Stimulated activated CD4-positive, alpha-beta T cell treated with anti-CD3 and anti-CD28 coated beads, Interleukin-1b, Interleukin-23, amount 100 ng/mL, for 48 hours (primary cell): ENCODE measurements at places on chromosomes 7 and 10.

DNA sequence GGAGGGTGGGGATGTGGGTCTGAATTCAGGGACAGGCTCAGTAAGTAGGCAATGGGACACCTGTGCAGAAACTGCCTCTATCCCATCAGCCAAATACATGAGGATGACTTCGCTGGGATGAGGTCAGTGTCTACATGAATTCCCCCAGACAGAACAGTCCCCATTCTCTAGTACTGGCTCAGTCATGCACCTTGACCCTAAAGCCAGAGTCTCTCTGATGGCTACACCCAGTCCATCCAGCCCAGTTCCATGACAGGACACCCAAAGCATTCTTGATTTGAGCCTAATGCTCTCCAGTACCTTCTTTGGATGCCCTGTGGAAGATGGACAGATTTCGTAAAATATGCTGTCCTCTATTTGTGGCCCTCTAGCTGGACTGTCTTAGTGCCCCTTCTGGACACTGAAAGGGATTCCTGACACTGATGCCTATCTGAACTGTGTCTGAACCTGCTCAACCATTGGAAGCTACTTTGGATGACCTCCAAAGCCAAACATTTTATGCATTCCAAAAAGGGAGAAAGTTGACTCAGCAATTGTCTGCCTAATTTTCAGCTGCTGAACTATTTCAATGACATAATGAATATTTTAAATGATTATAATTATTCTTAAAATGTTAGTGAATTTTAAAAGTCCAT is 14.6 kb downstream of the SFRP4 start:
- no peak for DNase-seq

DNA sequence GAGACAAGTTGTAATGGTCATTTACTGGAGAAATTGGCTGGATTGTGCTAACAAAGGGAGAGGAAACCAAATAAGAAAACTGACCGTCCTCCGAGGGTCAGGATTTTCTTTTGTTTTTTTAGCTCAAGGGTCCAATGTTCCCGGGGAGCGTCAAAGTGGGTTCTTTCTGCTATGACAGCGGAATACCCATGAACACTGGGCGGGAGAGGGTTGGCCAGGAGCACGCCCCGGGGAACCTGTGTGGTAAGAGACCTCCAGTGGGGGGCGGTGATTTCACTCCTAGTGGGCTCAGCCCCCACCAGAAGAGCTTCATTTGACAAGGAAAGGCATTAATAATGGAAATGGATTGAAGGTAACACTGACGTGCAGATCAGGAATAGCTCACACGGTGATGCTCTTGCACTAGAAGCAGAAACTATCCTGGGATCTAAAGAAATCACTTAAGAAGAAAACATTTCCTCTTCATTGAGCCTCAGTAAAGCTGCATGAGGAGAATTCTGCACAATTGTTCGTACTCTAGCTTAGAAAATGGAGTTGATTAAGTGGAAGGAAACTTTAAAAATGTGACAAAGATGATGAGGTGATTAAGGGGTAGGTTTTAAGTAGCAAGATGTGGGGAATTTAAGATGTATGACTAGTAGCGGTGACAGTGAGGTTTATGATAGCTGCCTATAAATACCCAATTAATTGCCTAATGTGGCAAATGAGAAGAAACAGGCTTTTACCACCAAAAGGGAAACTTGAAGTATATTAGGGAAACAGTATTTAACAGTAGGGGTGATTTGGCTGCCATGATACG is 627.2 kb downstream of the SUGCT start:
- DNase-seq = no peak

DNA sequence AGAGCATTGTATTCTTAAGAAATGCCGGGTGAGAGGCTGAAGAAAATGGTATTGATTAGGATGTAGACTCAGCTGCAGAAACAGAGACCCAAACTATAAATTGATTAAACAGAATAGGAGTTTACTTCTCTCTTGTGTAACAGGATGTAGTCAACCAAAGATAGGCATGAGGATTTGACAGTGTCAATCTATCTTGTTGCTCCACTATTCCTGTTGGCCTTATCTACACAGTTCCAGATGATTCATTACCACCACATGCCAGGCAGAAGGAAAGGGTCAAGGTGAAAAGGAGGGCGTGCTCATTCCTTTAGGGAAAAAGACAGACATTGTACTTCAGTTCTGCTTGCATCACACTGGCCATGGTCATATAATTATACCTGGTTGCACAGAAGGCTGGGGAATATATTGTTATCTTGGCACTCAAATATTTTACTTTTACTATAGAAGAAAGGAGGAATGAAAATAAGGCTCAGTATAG is 11.9 kb upstream of the DMTF1 start:
- no peak for DNase-seq

DNA sequence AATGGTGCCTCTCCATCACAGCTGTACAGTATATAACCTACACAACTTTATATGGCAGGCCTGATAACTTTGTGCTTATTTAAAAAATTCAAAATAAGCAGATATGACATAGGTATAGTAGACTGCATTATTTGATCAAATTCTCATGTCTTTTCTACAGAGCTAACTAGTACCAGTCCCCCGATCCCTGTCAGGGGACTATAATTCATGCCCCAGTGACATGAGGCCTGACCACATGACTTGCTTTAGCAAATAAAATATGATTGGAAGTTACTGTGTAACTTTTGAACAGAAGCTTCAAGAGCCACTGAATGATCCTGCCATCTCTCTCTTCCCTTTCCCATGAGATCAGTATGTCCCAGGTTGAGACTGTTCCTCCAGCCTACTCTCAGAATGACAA is 49.2 kb upstream of the WNT2 start:
- DNase-seq = no peak

DNA sequence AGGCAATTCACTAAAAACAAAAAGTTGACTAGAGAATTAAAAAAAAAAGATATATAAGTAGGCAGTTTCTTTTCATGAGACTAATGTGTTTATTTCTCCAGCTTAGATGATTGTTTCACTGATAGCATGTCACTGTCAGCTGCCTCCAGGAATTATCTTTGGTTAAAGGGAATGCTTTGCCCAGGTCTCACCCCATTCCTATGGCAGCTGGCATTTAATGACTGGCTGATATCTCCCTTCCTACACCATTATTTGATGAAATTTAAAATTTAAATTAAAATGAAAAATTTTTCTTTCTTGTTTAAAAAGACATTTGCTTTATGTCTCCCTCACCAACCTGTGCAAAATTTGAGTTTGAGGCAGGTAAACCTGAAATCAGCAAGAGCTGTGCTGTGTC is 214.5 kb upstream of the PRSS1 start:
- no peak for DNase-seq

- no peak for DNase-seq
Observed at GRCh38 chr7:39709029-39709428, 85.7 kb downstream of the RALA start.
